IMR-90 (cell line): ENCODE measurements at places on chromosomes 3 and 15. TPM values are rescaled to one million over a fixed set of nuclear protein-coding genes. Genes with fewer than 3 reads are reported as not detected.

DNA sequence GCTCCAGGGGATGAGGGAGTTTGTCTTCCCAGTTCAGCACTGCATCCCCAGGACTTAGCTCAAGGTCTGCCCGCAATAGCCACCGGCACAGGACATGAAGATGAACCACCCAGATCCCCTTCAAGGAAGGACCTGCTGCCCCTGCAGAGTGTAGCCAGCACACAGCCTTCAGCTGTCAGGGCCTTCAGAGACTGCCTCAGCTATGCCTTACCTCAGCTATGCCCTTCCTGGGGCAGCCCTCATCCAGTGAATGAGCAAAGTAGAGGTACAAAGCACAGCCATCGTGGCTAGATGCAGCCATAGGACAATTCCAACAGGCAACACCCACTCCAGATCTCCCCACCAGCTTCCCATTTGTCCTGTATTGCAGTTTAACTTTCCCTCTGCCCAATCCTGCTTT is 291.2 kb upstream of the STT3B start:
- H3K27ac ChIP-seq, result no peak overlapping the region
- no peaks in the 10 kb centered on the region for H3K36me3 ChIP-seq
- no peaks in the 10 kb centered on the region for H3K4me1 ChIP-seq
- no peak for DNase-seq

- no peaks in the 10 kb centered on the region for H3K27me3 ChIP-seq
- H3K4me1 ChIP-seq, result peaks cover 3% of the 10 kb centered on the region; the same call in 1 of the 2 replicates
- no peak overlapping the region for H3K4me3 ChIP-seq
- no peak overlapping the region for H3K27ac ChIP-seq
These were observed 43.6 kb downstream of the C2CD4B start for GRCh38 chr15:62121273-62122015.

Gene GASK1A
- 0.18 and 0.28 TPM in 2 replicates for total RNA-seq

DNA sequence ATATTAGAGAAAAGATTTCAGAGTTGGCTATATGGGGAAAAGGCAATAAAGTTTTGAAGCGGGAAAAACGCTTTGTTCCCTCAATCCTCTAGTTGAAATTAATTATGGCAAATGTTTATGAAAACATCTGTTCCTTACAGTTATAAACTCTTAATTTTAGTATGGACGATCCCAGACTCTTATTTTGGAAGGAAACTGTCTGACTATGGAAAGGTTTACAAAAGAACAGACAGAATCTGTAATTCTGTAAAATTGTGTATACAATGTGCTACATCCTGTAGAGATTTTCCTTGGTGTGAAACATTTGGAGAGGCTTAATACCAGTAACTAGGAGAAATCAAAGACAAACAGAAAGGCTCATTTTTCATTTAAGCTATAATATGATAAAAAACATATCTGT is 311.8 kb downstream of the TBC1D5 start:
- no peaks in the 10 kb centered on the region for H3K36me3 ChIP-seq
- no peaks in the 10 kb centered on the region for H3K27me3 ChIP-seq
- no peak overlapping the region for H3K27ac ChIP-seq
- no peaks in the 10 kb centered on the region; the same call in 1 of the 2 replicates for H3K4me1 ChIP-seq
- H3K4me3 ChIP-seq, result no peak overlapping the region

Gene GCSAM
- total RNA-seq, result not detected in 2 replicates

- H3K27ac ChIP-seq, result no peak overlapping the region
- no peaks in the 10 kb centered on the region for H3K27me3 ChIP-seq
- H3K4me1 ChIP-seq, result peaks cover 11% of the 10 kb centered on the region
- H3K36me3 ChIP-seq, result peaks cover 46% of the 10 kb centered on the region
- no peak for DNase-seq
- no peak overlapping the region for H3K4me3 ChIP-seq
These were observed 2.3 kb upstream of the GMPPB start for GRCh38 chr3:49725906-49726681.

GRCh38 chr3:140416666-140417065 is 261.2 kb upstream of the TRIM42 start:
- H3K27ac ChIP-seq, result no peak overlapping the region
- H3K4me1 ChIP-seq, result no peaks in the 10 kb centered on the region; the same call in 1 of the 2 replicates

GRCh38 chr3:113747283-113748046 is 630 bp downstream of the ATP6V1A start:
- H3K27me3 ChIP-seq, result no peaks in the 10 kb centered on the region
- H3K27ac ChIP-seq, result peak overlapping the region; percentile 92
- H3K36me3 ChIP-seq, result no peaks in the 10 kb centered on the region
- DNase-seq, result no peak
- peaks cover 4% of the 10 kb centered on the region; the same call in 1 of the 2 replicates for H3K4me1 ChIP-seq

DNA sequence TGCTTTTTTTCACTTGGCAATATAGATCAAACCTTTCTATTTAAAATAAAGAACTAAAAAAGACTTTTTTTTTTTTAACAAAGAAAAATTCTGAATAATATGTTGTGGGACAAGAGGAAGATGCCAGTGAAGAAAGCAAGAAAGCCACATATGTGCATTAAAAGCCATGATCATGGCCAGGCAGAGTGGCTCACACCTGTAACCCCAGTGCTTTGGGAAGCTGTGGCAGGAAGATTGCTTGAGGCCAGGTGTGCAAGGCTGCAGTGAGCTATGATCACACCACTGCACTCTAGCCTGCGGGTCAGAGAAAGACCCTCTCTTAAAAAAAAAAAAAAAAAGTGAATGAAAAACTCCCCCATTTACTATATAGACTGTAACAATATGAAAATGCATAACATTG is 23.9 kb downstream of the C2CD4B start:
- no peak overlapping the region for H3K27ac ChIP-seq
- no peaks in the 10 kb centered on the region for H3K36me3 ChIP-seq
- no peaks in the 10 kb centered on the region for H3K4me1 ChIP-seq
- H3K4me3 ChIP-seq, result no peak overlapping the region
- DNase-seq, result no peak
- peaks cover 9% of the 10 kb centered on the region for H3K27me3 ChIP-seq

Gene XCR1
- total RNA-seq, result not detected in 2 replicates

- no peak for DNase-seq
- H3K4me1 ChIP-seq, result no peaks in the 10 kb centered on the region
- no peaks in the 10 kb centered on the region for H3K27me3 ChIP-seq
- H3K4me3 ChIP-seq, result no peak overlapping the region
- H3K36me3 ChIP-seq, result no peaks in the 10 kb centered on the region
These were observed 394.9 kb upstream of the EPHA3 start for GRCh38 chr3:88712552-88712951.

- H3K4me1 ChIP-seq, result no peaks in the 10 kb centered on the region
- no peak overlapping the region for H3K4me3 ChIP-seq
- H3K27ac ChIP-seq, result no peak overlapping the region
- H3K36me3 ChIP-seq, result peaks cover 43% of the 10 kb centered on the region
- H3K27me3 ChIP-seq, result no peaks in the 10 kb centered on the region
- DNase-seq, result no peak
These were observed 32.7 kb downstream of the TNK2 start for GRCh38 chr3:195875482-195876236.

Gene TMCO5A
- not detected in 2 replicates for total RNA-seq

Gene ARRDC4
- 9.1 and 10.6 TPM in 2 replicates for total RNA-seq

Gene RAB6B
- total RNA-seq, result 0.18 and 0.28 TPM in 2 replicates

GRCh38 chr3:186237915-186238314 is 124.1 kb downstream of the DGKG start:
- DNase-seq, result no peak
- 0 out of 2 replicates have a peak, but pooled peaks cover 2% of the 10 kb centered on the region for H3K4me1 ChIP-seq
- peaks cover 5% of the 10 kb centered on the region for H3K27me3 ChIP-seq
- no peaks in the 10 kb centered on the region for H3K36me3 ChIP-seq

Gene PPP1R14D
- total RNA-seq, result not detected in 2 replicates

- H3K4me1 ChIP-seq, result no peaks in the 10 kb centered on the region
- no peaks in the 10 kb centered on the region for H3K36me3 ChIP-seq
- H3K27me3 ChIP-seq, result no peaks in the 10 kb centered on the region
- H3K27ac ChIP-seq, result no peak overlapping the region
- no peak overlapping the region for H3K4me3 ChIP-seq
These were observed 299.8 kb downstream of the CNTN3 start for GRCh38 chr3:74314696-74315095.

- H3K27me3 ChIP-seq, result peaks cover 6% of the 10 kb centered on the region
- H3K4me3 ChIP-seq, result no peak overlapping the region
- no peaks in the 10 kb centered on the region for H3K36me3 ChIP-seq
- H3K27ac ChIP-seq, result no peak overlapping the region
These were observed 13.0 kb upstream of the MANF start for GRCh38 chr3:51371943-51372557.

DNA sequence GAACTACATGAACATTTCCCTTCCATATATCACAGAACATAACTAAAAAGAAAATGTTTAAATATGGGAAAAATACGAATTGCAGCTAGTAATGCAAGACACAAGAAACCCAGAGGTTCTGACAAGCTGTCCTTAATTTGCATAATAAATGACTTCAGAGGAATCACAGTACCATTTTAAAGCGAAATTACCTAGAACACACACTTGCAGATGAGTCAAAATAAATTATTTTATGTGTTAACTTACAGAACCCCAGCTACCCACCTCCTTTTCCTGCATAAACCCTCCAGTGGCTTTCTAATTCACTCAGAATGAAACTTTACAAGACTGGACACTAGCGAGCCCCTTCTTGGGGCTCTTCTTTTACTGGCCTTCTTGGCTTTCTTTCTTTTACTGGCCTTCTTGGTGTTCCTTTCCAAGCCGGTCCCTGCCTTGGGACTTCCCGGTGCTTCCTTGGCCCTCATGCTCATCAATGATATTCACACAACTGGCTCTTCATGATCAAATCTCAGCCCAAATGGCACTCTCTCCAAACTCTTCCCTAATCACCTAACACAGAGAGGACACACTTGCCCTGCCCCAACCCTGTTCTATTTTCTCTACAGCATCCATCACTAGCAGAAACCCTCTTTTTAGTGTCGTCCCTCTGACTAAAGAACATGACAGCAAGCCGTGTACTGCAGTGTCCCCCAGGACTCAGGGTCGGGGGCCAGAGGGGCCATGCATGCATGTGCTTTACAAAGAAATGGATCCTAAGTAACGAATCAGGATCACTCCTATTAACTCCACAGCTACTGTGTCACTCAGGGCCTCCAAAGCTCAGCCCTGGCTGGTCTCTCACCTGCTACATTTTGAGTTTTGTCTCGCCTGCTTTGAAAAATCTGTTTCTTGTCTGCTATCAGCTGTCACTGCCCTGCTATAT is 4.8 kb downstream of the CHSY1 start:
- H3K27ac ChIP-seq, result no peak overlapping the region
- H3K36me3 ChIP-seq, result peaks cover 20% of the 10 kb centered on the region
- no peaks in the 10 kb centered on the region for H3K27me3 ChIP-seq

- no peak overlapping the region for H3K27ac ChIP-seq
- H3K36me3 ChIP-seq, result peaks cover 19% of the 10 kb centered on the region
- no peak overlapping the region for H3K4me3 ChIP-seq
- H3K4me1 ChIP-seq, result no peaks in the 10 kb centered on the region
- no peaks in the 10 kb centered on the region for H3K27me3 ChIP-seq
- DNase-seq, result no peak
These were observed 24.8 kb upstream of the SHISA5 start for GRCh38 chr3:48528754-48529153.

Gene ACSBG1
- not detected in 2 replicates for total RNA-seq

- DNase-seq, result peak; percentile 2
- H3K27ac ChIP-seq, result no peak overlapping the region
- peaks cover 91% of the 10 kb centered on the region for H3K27me3 ChIP-seq
- no peaks in the 10 kb centered on the region for H3K36me3 ChIP-seq
- H3K4me1 ChIP-seq, result no peaks in the 10 kb centered on the region; the same call in 1 of the 2 replicates
- H3K4me3 ChIP-seq, result no peak overlapping the region
These were observed 1.4 kb upstream of the FOXB1 start for GRCh38 chr15:60002528-60003218.

Gene IL5RA
- total RNA-seq, result not detected in 2 replicates

Gene DZIP3
- total RNA-seq, result 9.9 and 11.7 TPM in 2 replicates

DNA sequence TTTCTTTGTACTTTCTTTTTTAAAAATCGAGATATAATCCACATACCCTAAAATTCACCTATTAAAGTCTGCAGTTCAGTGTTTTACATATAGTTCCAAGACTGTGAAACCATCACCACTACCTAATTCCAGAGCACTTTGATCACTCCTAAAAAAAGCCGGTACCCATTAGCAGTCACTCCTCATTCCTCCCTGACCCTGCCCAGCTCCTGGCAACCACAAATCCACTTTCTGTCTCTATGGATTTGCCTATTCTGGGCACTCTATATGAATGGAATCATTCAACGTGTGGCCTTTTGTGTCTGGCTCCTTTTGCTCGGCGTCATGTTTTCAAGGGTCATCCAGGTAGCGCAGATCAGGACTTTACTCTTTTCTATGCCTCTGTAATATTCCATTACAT is 17.3 kb downstream of the TRPM1 start:
- no peak for DNase-seq
- no peak overlapping the region for H3K27ac ChIP-seq
- H3K4me1 ChIP-seq, result peaks cover 6% of the 10 kb centered on the region; the same call in 1 of the 2 replicates
- no peak overlapping the region for H3K4me3 ChIP-seq
- H3K36me3 ChIP-seq, result no peaks in the 10 kb centered on the region

- H3K4me1 ChIP-seq, result peaks cover 9% of the 10 kb centered on the region
- peak overlapping the region; percentile 50 for H3K27ac ChIP-seq
- no peaks in the 10 kb centered on the region for H3K36me3 ChIP-seq
- 0 out of 2 replicates have a peak, but pooled peaks cover 2% of the 10 kb centered on the region for H3K27me3 ChIP-seq
- peak; percentile 83 for DNase-seq
These were observed 31.5 kb upstream of the RPS17 start for GRCh38 chr15:82571722-82572222.

DNA sequence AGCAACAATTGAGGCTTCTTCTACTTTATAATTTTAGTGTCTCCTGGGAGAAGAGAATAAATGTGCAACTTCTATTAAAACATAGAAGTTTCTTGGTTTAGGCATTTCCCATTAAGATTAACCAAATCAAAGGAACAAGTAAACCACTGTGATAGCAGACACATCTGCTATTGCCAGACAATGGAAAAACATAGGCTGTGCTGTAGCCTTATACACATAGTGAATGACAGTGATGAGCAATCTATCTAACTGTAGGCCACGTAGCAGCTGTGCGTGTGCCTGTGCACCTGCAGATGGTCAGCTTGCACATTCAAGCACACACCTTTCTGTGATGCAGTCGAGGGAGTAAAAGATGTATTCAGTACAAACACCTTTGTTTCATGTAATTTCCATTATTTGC is 32.7 kb downstream of the GNB4 start:
- H3K4me1 ChIP-seq, result no peaks in the 10 kb centered on the region
- H3K36me3 ChIP-seq, result peaks cover 20% of the 10 kb centered on the region
- no peak overlapping the region for H3K4me3 ChIP-seq
- no peak for DNase-seq

Gene CKMT1A
- total RNA-seq, result not detected in 2 replicates

DNA sequence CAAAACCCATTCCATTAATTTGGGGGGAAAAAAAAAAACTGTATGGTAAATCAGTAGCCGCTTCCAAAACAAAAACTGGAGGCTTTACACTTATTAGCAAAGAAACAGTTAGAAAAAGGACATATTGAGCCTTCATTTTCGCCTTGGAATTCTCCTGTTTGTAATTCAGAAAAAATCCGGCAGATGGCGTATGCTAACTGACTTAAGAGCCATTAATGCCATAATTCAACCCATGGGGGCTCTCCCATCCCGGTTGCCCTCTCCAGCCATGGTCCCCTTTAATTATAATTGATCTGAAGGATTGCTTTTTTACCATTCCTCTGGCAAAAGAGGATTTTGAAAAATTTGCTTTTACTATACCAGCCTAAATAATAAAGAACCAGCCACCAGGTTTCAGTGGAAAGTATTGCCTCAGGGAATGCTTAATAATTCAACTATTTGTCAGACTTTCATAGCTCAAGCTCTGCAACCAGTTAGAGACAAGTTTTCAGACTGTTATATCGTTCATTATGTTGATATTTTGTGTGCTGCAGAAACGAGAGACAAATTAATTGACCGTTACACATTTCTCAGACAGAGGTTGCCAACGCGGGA is 9.4 kb upstream of the RPL24 start:
- no peak overlapping the region for H3K27ac ChIP-seq
- H3K27me3 ChIP-seq, result no peaks in the 10 kb centered on the region
- H3K4me1 ChIP-seq, result peaks cover 5% of the 10 kb centered on the region
- H3K36me3 ChIP-seq, result no peaks in the 10 kb centered on the region
- DNase-seq, result peak; percentile 53

GRCh38 chr3:183650554-183650953 is 15.1 kb downstream of the KLHL24 start:
- no peak overlapping the region for H3K4me3 ChIP-seq
- no peaks in the 10 kb centered on the region for H3K4me1 ChIP-seq
- H3K36me3 ChIP-seq, result peaks cover 22% of the 10 kb centered on the region
- DNase-seq, result peak; percentile 78

Gene PRTG
- 1.4 and 1.7 TPM in 2 replicates for total RNA-seq
